ENCODE measurements at places on chromosomes 6 and 20. TPM values are rescaled to one million over a fixed set of nuclear protein-coding genes. Genes with fewer than 3 reads are reported as not detected.

DNA sequence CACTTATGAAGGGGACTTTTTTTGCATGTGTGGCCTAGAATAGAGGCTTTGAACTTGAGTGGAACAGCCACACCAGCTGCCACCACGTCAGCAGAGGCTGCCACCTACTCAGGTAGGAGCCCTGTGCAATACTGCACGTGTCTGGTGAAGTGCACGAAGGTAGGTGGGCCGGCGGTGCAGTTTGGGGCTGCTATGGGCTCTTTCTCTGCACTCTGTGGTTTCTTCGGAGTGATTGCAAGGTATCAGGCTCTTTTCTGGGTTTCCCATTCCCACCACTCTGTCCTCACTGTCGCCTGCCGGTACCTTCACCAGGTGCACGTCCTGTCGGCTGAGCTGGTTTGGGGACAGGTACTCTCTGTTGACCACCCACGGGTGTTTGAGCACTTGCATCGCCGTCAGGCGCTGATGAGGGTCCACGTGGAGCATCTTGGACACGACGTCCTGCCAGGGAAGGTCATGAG lies 30.8 kb upstream of the MPC1 start:
- peak; percentile 19 for DNase-seq

EDN1 gene
- total RNA-seq = 35.0 TPM

GRCh38 chr20:16537918-16538317 lies 35.3 kb downstream of the KIF16B start:
- no peak for DNase-seq

DLK2 gene
- total RNA-seq = 0.45 TPM

DNA sequence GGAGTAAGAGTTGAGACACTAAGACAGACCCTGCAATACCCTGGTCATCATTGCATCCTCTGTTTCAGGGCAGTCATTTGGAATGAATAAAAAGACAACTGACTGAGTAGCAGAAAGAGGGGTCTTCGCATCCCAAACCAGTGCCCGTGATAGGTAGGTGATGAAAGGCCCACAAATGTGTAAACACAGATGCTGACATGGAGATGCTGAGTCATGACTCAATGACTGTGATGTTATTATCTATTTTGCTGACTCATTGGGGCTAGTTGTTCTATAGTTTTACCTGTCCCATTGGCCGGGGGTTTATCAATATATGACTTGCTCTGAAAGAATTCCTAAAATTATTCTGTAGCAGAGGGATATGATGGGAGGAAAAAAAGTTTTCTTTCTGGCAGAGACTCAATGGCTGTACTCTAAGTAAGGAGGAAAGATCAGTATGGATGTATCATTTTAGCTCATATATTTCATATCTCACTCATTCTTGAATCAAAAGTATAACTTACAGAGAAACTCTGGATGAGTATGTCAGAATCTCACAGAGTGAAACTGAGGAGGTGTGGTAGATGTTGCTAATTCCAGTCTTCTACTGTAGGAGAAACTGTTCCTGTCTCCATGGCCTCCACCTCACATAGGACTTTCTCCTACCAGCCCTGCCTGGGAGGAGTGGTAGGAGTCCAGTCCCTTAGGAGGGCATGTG lies 119.9 kb upstream of the PREP start:
- no peak for DNase-seq

TCF21 gene
- 0.80 TPM for total RNA-seq

CRISP3 gene
- total RNA-seq = 1.1 TPM

Measured in sciatic nerve (tissue), 2 donors.